Neural crest cell (in vitro differentiated cells): ENCODE measurements at places on chromosomes 3 and 15.

DNA sequence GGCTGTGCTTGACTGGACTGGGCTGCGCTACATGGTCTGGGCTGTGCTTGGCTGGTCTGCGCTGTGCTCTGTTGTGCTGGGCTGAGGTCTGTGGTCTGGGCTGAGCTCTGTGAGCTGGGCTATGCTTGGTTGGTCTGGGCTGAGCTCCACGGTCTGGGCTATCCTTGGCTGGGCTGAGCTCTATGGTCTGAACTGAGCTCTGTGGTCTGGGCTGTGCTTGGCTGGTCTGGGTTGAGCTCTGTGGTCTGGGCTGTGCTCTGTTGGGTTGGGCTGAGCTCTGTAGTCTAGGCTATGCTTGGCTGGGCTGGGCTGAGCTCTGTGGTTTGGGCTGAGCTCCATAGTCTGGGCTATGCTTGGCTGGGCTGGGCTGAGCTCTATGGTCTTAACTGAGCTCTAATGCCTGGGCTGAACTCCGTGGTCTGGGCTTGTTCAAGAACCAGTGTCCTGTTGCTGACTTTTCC is 92.0 kb downstream of the PLXNA1 start:
- DNase-seq = no peak

- DNase-seq = no peak
These were observed 34.5 kb upstream of the IQCF6 start for GRCh38 chr3:51813539-51813938.

- no peak for DNase-seq
These were observed 93.6 kb downstream of the TBC1D2B start for GRCh38 chr15:77983708-77984445.

- DNase-seq = no peak
These were observed 5.0 kb downstream of the JMJD7 start for GRCh38 chr15:41832875-41833274.

- DNase-seq = no peak
These were observed 5.2 kb upstream of the RAD18 start for GRCh38 chr3:8968375-8968882.

DNA sequence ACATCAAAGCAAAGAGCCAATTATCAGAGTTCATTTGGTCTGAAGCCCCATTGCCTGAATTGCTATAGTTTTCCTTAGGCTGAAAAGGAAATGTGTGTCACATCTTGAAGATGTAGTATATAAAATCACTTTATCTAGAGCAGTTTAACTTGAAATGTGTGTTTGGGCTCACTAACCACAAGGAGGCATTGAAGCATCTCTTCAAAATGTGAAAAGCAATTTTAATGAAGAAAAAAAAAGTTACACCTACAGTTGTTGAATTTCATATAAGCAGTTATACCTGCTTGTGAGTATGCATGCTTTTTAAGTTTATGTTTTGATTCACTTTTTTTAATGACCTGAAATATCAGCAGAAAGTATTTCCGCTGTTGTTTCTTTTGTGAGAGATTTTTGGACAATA is 129.3 kb downstream of the IQCH start:
- no peak for DNase-seq

GRCh38 chr15:44159492-44159891 is 35.6 kb downstream of the FRMD5 start:
- DNase-seq = no peak

DNA sequence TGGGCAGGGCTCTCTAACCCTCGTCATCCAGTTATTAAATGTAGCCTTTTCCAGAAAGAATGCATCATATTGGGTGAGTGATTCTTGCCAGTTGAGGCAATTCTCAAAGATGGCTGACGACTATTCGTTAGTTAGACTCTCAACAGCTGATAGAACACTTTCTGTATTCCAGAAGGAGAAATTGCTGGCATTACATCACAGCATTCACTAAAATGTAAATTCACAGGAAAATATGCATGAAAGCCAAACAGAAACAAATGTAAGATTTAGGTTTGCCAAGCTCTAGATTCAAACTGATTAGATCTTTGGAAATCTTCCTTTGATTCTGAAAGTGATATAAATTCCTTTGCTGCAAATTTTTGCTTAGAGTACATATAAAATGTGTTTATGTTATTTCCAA is 1501.0 kb downstream of the SI start:
- DNase-seq = no peak

DNA sequence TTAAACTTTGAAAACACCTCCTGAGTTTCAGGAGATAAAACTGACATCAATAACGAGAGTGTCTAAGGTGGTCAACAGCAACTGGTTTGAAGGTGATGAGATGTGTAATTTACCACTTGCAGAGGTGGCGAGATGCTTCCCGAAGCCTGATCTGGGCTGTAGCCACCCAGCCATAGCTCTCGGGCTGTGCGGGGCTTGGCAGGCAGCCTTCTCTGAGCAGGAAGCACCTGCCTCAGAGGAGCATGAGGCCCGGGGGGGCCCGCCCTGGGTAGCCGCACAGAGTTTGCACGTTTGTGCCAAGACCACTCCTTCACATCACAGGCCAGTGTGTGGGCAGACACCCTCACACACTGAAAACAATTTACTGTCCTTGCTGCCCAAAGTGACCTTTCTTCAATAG is 220.3 kb downstream of the CACNA2D3 start:
- DNase-seq = no peak

GRCh38 chr3:78642226-78643035 is 1125.4 kb downstream of the ROBO1 start:
- DNase-seq = no peak

DNA sequence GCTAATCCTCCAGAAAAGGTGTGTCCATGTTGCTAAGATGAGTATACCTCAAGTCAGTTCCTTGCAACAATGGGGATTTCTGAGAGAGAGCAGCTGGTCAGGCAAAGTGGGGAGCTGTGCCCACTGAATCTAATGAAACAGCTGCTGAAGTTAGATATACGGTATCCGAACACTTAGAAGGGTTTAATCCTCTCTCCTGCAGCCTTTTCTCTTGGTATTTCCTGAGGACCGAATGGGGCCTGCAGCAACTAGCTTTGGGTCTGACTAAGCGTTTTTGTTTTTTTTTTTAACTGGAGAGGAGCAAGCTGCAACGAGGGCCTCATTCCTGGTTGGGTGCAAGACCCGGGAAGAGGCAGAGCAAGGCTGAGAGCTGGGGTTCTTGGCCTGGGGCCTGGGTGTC is 37.6 kb upstream of the BNC1 start:
- DNase-seq = no peak

GRCh38 chr3:156246961-156247725 is 126.8 kb downstream of the KCNAB1 start:
- no peak for DNase-seq

DNA sequence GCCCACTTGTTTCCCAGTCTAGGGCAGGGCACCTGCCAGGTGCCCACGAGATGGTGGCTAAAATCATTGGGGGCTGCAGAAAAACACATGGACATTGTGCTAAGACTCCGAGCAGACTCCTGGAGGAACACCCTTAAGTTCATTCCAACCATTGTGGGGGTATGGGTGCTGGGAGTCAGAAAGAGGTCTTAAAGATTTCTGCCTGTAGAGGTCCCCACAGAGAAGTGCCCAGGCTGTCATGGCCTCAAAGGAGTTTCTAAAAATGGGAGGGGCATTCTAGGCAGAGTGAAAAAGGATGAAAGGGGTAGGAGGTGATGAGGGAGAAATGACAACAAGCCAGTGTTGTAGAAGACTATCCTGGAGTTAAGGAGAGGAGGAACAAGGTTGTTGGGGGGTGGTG is 17.1 kb downstream of the RBP1 start:
- no peak for DNase-seq

DNA sequence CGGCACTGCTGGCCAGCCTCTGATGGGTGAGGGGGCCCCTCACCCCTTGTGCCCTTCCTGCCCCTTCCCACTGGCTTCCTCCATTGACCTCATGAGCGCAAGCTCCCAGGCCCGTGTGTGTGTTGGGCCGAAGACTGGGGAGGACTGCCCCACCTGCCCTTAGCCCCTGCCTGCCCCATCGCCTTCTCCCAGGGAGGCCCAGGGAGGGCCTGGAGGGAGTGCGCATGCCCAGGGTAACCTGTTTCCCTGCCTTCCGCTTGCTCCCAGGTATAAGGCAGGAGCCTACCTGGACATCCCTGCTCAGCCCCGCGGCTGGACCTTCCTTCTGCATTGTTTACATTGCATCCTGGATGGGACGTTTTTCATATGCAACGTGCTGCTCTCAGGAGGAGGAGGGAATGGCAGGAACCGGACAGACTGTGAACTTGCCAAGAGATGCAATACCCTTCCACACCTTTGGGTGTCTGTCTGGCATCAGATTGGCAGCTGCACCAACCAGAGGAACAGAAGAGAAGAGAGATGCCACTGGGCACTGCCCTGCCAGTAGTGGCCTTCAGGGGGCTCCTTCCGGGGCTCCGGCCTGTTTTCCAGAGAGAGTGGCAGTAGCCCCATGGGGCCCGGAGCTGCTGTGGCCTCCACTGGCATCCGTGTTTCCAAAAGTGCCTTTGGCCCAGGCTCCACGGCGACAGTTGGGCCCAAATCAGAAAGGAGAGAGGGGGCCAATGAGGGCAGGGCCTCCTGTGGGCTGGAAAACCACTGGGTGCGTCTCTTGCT is 8.8 kb downstream of the DLL4 start:
- no peak for DNase-seq

- DNase-seq = no peak
These were observed 228.5 kb downstream of the NTRK3 start for GRCh38 chr15:88028024-88028423.

GRCh38 chr15:40904552-40905201 is 10.4 kb downstream of the VPS18 start:
- DNase-seq = no peak
